ENCODE measurements at places on chromosomes 6 and 20. TPM values are rescaled to one million over a fixed set of nuclear protein-coding genes. Genes with fewer than 3 reads are reported as not detected.
A peak's percentile ranks its signal among the peaks of the same experiment; 100 is the strongest.

GRCh38 chr6:39211183-39211582, 18.1 kb downstream of the KCNK5 start:
- no peak for DNase-seq

DNA sequence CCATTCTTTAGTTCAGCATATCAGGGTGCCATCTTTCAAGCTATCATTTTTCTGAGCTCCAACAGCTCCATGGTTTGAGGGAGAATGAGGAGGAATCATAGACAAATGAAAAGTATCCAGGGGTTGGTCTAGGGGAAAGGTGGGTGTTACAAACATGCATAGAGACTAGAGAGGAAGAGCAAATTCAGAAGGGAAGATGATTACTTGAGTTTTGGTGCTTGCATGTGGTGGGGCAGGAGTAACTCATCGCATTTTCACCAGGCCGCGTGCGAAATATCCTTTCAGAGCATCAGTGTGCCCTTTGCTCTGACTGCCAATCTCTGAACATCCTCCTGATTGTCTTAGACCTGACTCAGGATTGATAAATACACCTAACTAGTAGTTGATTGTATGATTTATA, 7.7 kb upstream of the BICRAL start:
- DNase-seq: no peak

The LKAAEAR1 gene
- not detected for total RNA-seq

DNA sequence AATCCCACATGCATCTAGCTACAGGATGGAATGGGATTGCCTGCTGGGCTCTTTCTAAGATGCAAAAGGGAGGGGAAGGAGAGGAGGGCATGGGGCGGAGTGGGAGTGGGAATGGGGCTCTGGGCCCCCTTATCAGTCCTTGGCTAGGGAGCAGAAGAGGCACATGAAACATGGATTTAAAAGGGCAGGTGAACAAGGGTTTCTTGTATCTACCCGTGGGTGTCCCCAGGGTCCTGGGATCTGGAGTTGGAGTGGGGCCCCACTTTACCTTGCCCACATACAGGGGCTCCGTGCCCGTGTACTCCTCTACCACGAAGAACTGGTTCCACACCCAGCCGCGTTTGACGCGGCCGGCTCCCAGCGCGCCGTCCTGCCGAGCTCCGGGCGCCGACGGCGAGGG, 57.5 kb downstream of the CDH22 start:
- DNase-seq: no peak

GRCh38 chr6:131954059-131954774, 3.0 kb upstream of the CCN2 start:
- DNase-seq: peak; percentile 34

- DNase-seq: no peak
Observed at GRCh38 chr20:57158474-57158873, 108.0 kb downstream of the BMP7 start.

DNA sequence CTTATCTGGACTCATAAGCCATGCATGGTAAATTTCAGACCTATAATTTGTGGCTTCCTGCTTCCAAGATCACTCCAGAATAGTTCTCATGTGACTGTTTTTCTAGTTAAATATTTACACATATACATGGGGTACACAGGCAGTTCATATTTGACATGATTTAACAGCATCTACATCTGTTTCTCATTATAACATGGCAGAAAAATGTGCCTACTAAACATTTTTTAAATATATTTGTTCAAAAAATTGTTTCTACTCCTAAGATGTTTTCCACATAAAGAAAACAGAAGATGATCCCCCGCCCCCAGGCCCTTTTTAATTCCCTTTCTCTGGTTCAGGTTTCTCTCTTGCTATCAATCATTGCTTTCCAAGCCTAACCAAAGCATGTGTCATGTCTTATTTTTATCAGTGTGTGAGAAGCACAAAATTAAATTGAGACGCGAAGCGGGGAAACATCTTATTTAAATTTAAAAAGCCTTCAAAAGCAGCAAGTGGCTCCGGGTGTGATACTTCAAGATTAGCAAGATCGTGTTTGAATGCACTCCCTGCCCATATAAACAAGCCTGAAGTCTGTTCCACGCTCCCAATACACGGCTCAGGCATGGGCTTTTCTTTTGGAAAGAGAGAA, 37.3 kb downstream of the IPCEF1 start:
- peak; percentile 23 for DNase-seq

DNA sequence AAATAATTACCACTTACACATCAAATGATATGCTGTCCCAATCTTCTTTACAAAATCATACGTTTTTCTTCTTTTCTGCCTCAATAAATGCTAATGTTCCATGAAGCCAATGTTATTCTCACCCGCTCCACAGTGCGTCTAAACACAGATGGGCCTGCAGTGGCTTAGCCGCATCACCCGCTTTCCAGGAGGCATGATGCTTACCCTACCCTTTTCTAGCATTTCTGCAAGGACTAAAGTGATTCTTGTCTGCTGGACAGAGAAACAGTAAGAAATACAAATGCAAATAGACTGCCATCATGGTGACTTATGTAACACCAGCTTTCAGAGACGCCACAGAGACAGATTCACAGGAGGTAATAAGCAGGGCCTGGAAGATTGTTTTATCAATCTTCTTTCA, 104.4 kb downstream of the RNASET2 start:
- DNase-seq: no peak

GRCh38 chr6:133583907-133584427, 304.9 kb upstream of the TCF21 start:
- no peak for DNase-seq

The DBNDD2 gene
- 3.3 TPM for total RNA-seq

The CDH22 gene
- total RNA-seq: not detected

DNA sequence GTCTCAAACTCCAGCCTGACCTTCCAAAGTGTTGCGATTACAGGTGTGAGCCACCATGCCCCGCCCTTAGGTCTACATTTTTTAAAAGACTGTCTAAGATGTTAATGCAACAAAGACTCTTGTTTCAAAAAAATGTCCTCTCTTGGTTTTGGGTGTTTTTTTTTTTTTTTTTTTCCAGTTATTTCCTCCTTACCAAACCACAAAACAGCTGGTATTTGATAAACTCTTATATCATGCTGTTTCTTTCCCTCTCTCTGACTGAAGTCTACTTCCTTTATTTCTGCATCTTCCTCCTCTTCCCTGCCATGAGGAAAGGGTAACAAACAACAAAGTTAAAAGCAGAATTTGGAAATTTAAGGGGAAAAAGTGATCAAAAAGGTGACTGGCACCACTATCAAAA, 21.2 kb downstream of the STK38 start:
- peak; percentile 27 for DNase-seq

- DNase-seq: no peak
Observed at GRCh38 chr6:11714798-11715285, 63.8 kb downstream of the ADTRP start.

The LRRC73 gene
- total RNA-seq: 1.6 TPM

GRCh38 chr6:116662202-116662601, 6.4 kb downstream of the ZUP1 start:
- no peak for DNase-seq

The LRFN2 gene
- total RNA-seq: not detected

The LST1 gene
- total RNA-seq: not detected

DNA sequence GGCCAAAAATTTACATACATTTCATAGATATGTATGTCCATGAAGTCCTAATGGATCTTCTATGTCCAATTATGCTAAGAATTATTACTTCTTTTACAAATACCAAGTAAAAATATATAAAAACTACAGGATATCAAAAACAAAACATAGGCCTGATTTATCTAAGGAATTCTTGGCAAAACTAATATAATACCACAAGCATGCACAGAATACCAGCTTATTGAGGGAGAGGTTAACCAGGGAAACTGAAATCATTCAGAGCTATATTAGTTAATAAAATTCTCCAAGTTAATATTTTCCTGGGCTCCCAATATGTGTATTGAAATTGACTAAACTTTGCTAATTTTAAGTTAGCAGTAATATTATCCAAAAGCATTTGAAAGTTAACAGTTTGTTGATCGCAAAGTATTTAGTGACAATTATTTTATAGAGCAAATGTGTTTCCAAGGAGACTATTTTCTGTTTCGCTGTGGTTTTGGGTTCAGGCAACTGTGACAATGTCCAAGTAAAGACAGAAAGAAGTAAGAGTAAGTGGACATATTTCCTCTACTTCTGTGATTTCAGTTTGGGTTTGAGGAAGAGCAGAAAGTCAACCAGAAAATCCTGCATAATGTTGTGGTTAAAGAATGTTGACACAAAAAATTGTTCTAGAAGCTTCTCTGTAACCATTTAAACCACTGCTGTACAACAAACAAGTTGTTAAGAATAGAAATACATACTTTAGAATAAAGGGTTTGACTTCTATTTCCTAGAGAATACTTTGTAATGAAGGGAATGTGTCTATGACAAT, 167.4 kb downstream of the COL21A1 start:
- no peak for DNase-seq
